Spleen (tissue), 13 donors: ENCODE measurements at places on chromosomes 4 and X.
A peak's percentile ranks its signal among the peaks of the same experiment; 100 is the strongest.

DNA sequence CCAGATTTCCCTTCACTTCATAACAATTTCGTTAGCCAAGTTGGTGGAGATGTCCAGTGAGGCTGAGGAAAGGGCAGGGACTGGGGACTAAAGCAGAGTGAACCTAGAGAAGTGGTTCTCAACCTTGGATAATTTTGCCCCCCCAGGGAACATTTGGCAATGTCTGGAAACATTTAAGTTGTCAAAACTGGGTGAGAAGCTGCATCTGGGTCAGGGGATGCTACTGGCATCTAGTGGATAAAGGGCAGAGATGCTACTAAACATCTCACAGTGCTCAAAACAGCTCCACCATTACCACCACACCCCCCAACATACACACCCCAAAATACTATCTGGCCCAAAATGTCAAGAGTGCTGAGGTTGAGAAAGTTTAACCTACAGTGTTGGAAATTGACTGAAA, 32.0 kb upstream of the FGF16 start:
- DNase-seq = no peak

DNA sequence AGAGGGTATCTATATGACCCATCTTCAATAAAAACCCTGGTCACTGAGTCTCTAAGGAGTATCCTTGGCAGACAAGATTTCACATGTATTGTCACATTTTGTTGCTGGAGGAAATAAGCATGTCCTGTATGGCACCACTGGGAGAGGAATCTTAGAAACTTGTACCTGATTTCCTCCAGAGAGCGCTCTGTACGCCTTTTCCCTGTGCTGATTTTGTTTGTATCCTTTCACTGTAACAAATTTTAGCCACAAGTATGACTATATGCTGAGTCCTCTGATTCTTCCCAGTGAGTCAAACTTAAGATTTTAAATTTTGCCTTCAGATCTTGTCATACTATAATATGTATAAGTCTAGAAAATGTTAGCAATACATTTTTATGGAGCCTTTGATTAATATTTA, 102.8 kb downstream of the ITIH6 start:
- no peak for DNase-seq

GRCh38 chr4:81359207-81359606, 112.5 kb downstream of the RASGEF1B start:
- no peak for DNase-seq

GRCh38 chr4:53816561-53816960, 225.3 kb upstream of the LNX1 start:
- no peak for DNase-seq

- no peak for DNase-seq
Observed at GRCh38 chr4:83709627-83710026, 173.7 kb downstream of the GPAT3 start.

DNA sequence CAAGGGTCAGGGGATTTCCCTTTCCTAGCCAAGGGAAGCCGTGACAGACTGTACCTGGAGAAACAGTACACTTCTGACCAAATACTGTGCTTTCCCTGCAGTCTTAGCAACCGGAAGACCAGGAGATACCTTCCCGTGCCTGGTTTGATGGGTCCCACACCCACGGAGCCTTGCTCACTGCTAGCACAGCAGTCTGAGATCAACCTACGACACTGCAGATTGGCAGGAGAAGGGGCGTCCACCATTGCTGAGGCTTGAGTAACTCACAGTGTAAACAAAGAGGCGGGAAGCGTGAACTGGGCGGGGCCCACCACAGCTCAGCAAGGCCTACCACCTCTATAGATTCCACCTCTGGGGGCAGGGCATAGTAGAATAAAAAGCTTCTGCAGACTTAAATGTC, 48.7 kb upstream of the SRD5A3 start:
- no peak for DNase-seq

DNA sequence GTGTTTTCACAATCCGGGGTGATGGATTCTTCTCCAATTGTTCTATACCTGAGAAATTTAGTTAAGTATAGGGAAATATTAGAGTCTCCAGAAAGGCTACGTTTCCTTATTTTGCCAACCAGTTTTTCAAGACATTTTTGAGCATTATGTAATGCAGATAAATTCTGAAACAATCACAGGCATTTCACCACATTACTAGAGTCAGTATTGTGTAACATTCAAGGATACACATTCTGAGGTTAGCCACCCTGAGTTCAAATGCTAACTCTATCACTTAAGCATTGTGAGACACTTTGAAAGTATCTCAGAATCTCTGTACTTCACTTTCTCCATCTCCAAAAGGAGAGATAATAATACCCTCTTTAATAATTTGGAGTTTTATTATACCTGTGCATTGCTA, 10.6 kb downstream of the SULT1B1 start:
- no peak for DNase-seq

- no peak for DNase-seq
Observed at GRCh38 chr4:184096561-184097240, 121.0 kb downstream of the ENPP6 start.

DNA sequence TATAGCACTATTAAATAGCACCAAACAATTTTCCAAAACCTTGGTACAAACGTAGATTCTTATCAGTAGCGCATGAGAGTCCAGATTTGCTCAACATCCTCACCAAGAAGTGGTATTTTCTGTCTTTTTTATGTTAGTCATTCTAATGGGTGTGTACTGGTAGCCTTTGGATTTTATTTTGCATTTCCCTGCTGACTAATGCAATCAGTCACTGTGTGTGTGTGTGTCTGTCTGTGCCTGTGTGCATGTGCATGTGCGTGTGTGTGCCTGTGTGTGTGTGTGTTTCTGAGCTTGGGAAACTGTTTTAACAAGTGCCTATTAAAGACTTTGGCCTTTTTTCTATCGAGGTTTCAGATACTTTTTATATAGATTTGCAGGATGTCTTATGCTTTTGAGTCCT, 82.2 kb upstream of the MAGEA10 start:
- DNase-seq = no peak

DNA sequence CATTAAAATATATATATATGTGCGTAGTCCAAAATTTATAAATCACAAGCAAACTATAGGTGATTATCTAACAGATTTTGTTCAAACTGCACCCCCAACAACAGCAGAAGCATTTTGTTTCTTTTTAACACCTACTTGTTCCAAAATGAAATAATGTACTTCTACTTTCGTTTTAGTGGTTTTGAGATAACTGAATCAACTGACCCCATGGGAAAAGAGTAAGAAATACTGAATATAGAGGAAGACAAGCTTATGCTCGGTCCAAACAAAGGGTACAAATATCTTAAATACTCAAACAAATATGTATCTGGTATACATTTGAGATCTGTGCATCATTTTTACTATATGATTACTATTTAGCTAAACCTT, 22.4 kb downstream of the MAP7D3 start:
- no peak for DNase-seq

DNA sequence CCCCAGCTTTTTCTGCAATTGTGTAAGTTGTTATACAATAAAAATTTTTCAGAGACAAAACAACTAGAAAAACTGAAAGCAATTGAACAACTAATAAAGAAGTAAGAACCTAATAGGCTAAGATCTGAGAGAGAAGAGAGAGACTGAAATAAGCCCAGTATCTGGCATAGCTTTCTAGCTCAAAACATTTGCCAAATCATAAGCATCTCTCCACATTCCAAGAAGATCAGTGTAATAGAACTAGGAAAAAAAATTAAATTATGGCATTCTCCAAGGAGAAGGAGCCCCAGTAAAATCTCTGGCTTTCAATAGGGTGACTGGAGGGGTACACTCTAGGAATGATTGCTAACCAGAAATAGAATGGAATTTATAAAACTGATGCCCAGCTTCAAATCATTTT, 19.0 kb upstream of the PPP3CA start:
- no peak for DNase-seq

GRCh38 chrX:136450050-136450830, 37.5 kb upstream of the BRS3 start:
- no peak for DNase-seq

DNA sequence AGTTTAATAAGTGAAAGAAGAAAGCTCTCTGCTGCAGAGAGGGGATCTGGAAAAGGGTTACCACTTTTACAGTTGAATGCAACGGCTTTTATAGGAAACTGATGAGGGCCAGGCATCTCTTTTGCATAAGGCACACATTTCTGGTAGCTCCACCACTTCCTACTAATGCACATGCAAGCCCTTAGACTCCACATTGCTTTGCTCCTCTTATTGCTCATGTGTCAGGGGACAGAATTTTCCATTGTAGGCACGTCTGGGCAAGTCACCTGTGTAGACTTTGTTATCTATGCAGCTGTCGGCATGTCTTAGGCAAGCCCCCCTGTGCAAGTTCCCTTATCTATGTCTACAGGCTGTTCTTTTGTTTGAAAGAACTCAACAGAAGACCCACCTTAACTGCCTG, 294.6 kb upstream of the STS start:
- no peak for DNase-seq

- peak; percentile 79 for DNase-seq
Observed at GRCh38 chrX:13088156-13088487, 43.7 kb upstream of the FAM9C start.

- no peak for DNase-seq
Observed at GRCh38 chr4:142579443-142579842, 266.7 kb downstream of the INPP4B start.

DNA sequence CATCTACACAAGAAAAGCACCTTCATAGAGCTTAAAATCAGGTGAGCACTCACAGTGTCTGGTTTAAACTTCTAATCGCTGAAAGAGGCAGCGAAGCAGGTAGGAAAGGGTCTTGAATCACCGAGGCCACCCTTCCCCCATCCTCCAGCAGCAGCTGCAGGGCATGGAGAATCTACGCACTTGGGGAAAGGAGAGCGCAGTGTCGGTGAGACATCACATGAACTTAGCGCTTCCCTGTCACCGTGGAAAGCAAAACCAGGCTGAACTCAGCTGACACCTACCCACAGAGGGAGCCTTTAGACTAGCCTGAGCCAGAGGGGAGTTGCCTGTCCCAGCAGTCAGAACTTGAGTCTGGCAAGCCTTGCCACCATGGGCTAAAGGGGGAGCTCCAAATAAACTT, 197.2 kb upstream of the ZFP42 start:
- no peak for DNase-seq

GRCh38 chrX:77527233-77528001, 80.2 kb downstream of the FGF16 start:
- peak; percentile 61 for DNase-seq

- DNase-seq = no peak
Observed at GRCh38 chr4:21901831-21902230, 46.7 kb downstream of the KCNIP4 start.

- DNase-seq = no peak
Observed at GRCh38 chr4:139153411-139154133, 23.4 kb downstream of the ELF2 start.

GRCh38 chr4:54017974-54018373, 46.4 kb downstream of the CHIC2 start:
- no peak for DNase-seq
